DMS79 (cell line): ENCODE measurements at places on chromosomes 7 and 10.

- no peak for DNase-seq
Observed at GRCh38 chr10:69578508-69578991, 5.3 kb upstream of the NEUROG3 start.

GRCh38 chr10:49541762-49542161 lies 2.8 kb upstream of the ERCC6 start:
- no peak for DNase-seq

DNA sequence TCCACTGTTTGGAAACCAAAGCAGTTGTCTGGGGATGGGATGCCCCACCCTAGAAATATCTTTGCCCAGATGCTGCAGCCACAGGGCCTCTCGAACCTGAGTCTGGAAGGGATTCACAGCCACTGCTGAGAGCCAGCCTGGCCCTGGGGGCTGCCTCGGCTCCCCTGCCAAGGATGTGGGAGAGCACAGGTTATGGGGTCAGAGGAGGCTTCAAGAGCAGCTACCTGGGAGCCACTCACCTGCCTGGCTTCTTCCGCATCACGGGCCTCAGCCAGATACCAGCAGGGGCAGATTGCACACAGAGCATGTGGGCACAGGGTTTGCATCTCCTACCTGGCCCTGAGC lies 5.4 kb upstream of the PWWP2B start:
- no peak for DNase-seq

DNA sequence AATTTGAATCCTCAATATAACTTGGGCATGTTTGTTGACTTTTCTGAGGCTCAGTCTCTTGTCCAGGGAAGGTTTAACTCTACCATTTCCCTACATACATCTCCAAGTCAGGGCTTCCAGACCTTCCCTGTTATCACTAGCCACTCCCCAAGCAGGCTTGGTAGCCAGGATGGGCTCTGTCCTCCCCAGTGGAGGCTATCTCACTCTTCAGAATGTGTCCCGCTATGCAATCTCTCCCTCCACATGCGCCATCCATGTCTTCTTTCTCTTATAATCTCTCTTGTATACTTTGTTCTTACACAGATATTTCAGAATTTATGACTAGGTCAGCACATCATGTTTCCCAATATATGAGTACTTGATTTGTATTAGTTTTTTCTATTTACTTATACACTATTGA lies 310.4 kb downstream of the HGF start:
- no peak for DNase-seq

DNA sequence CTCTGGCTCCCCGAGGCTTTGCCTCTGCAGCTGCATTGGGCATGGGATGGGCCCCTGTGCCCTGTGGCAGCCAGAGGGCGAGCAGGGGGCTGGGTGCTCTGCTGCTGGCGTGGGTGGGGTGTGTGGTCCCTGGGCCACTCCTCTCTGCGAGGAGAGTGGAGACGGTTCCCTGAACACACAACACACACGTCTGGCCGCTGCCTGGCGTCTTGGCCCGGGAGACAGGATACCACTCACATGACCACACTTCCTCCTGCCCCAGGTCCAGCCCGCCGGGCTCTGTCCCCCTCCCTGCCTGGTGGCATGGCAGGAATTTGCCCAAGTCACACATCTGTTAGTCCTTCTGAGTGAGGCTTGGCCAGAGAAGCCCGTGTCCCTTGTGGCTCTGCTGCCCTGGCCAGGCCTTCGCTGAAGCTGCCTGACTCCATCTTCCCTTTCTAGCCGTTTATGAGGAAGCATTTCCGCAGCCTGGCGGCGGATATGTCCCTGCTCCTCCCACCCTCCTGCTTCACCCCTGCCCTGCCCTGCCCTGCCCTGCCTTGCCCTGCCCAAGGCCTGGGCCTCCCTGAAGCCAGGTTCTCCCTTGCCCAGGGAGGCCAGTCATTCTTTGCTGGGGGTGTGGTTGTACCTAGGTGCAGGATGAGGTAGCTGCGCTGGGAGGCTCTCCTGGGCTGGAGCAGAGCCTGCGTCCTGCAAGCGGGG lies 3.0 kb downstream of the BRI3 start:
- DNase-seq, result no peak

DNA sequence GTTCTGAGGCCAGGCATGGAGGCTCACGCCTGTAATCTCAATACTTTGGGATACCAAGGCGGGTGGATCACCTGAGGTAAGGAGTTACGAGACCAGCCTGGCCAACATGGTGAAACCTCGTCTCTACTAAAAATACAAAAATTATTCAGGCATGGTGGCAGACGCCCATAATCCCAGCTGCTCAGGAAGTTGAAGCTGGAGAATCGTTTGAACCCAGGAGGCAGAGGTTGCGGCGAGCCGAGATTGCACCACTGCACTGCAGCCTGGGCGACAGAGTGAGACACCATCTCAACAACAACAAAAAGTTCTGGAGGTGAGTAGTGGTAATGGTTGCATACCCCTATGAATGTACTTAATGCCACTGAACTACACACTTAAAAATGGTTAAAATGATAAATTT lies 60.3 kb upstream of the SP4 start:
- no peak for DNase-seq

GRCh38 chr7:41695661-41696322 lies 7.1 kb downstream of the INHBA start:
- DNase-seq, result no peak
